Stimulated activated naive CD8-positive, alpha-beta T cell treated with anti-CD3 and anti-CD28 coated beads, Interleukin-15, amount 100 ng/mL, for 72 hours (primary cell): ENCODE measurements at places on chromosomes 1 and 21.

DNA sequence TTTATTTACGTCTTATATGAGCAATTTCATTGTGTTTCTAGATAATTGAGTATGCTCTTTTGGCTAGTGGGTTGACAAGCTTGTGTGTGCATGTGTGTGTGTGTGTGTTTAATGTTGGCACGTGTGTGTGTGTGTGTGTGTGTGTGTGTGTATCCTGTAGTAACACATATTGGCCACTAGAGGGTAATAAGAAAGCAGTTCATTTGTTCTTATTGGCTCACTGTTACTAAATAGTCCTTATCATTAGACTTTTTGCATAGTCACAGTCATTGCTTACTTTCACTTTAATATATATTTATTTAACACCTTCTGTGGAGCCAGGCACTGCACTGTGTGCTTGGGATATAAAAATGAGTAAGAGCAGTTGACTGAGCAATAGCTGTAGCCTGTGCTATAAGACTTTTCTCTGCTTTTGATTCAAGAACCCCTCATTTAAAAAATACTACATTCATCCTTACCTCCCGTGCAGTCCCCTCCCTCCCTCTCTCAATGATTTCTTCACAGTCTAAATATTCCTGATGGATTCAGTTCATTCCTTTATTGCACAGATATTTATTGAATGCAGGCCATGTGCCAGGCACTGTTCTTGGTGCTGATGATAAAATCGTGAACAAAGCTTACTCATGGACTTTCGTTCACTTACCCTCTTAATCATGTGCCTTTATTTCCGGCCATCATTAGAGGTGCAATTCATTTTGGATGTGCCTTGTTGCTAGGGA lies 96.7 kb downstream of the DYRK1A start:
- no peak for DNase-seq

- DNase-seq: no peak
Observed at GRCh38 chr1:35857830-35858229, 25.2 kb upstream of the AGO1 start.

- peak; percentile 79 for DNase-seq
Observed at GRCh38 chr1:206864939-206865671, at the start of gene IL20. TSS of gene IL20 (plus strand) at chr1:206865623. CDS start at chr1:206865853, 230 bp downstream.

- no peak for DNase-seq
Observed at GRCh38 chr1:64488862-64489261, 18.9 kb downstream of the CACHD1 start.
